ENCODE measurements at places on chromosomes 5 and 9.

DNA sequence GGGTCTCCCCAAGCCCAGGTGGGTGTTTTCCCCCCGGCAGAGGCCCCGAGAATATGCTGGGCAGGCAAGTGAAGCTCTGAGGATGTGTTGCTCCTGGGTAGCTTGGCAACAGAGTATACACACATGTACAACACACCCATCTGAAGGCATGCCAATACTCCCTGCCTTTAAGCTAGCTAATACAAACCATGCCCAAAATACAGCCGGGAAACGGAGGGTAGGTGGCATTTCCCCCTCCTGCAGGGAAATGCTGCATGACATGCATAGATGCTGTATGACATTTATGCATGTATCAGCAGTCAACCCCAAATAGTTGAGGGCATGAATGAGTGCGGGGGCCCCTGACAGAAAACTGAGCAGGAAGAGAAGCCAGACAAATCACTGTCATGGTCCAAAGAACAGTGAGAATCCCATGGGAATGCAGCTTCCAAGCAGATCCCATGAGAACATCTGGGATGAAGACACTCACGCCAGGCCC, 614.1 kb downstream of the EBF1 start:
- DNase-seq: no peak

- no peak for DNase-seq
Observed at GRCh38 chr9:2919347-2919746, 75.5 kb upstream of the PUM3 start.

DNA sequence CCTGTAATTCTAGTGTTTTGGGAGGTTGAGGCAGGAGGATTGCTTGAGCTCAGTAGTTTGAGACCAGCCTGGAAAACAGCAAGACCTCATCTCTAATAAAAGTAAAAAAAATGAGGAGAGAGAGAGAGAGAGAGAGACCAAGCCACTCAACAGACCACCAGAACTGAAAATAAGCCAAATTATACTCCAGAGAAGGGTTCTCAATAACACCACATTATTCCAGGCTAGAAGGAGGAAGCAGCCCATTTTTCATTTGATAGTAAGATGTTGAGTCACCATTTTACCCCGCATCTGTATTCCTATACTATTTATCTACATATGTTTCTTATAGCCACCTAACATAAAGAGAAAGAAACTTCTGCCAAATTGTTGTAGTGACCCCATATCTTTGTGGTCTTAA, 134.8 kb downstream of the PCSK5 start:
- no peak for DNase-seq

DNA sequence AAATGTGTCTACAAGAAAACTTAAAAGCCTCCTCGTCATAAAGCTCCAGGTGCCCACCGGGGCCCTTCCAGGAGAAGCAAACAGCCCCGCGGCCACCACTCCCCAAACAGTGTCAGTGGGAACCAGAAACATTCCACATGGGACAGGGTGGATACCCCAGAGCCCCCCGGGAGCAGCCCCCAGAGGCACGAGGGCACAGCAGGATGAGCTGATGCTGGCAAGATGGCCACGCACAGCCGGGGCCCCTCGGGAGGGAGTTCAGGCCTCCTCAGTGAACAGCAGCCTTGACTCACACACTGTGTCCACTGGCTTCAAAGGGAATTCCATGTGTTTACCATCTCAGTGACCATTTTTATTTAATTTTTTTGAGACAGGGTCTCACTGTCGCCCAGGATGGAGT, 10.5 kb downstream of the EXD3 start:
- no peak for DNase-seq

GRCh38 chr9:82993856-82994605, 68.9 kb downstream of the RASEF start:
- no peak for DNase-seq

DNA sequence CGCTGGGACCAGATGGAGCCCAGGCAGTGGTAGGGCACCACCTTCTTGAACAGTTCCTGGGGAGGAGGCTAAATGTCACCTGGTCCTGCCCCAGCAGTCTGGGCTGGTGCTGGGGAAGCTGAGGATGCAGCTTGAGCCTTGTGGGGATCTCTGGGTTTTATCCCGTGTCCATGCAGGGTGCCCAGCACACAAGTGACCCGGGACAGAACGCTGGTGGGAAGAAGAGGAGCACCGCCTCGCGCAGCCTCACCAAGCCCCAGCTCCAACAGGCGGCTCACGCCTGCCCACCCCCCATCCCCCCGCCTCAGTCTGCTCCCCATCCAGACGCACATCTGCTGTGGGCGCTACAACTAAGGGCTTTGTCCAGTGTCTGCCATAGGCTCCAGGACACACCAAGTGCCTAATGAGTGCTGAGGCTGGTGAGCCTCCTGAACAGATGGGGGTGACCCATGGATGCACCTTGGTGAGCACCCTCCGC, 13.8 kb downstream of the RALGDS start:
- no peak for DNase-seq

DNA sequence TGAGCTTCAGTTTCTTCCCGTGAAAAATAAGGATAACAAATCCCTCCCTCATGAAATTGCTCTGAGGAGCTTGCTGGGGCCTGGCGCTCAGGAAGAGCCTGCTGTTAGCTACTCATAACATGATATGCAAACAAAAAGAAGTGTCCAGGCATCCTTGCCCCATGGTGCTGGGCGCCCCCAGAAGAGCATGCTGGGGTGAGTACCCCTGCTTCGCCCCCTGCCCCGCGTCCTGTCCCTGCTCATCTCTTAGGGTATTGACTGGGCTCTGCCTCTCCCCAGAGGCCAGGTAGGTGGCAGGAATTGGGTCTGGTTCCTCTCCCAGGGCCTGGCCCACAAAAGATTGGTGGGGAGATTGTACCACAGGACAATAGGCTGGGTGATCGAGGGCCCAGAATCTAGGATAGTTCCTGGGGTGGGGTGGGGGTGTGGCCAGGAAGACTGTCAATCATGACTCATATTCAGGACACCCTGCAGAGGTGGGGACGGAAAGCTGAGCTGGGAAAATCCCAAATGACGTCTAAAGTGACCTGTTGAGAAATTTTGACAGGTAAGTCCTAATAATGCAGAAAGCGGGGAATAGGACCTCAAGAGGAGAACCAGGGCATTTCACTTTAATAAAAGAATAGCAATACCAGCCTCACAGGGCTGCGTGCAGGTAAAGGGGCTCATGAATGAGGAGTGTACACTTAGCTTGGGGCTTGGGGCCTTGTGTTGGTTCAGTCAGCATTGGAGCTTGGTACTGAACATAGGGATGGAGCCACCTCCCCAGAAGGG, 8.9 kb downstream of the PITX1 start:
- DNase-seq: no peak

GRCh38 chr9:34097865-34098264, 28.6 kb downstream of the DCAF12 start:
- no peak for DNase-seq

GRCh38 chr5:165834891-165835290, 2329.5 kb downstream of the MAT2B start:
- DNase-seq: no peak
